ENCODE measurements at places on chromosomes 7 and 10. TPM values are rescaled to one million over a fixed set of nuclear protein-coding genes. Genes with fewer than 3 reads are reported as not detected.

DNA sequence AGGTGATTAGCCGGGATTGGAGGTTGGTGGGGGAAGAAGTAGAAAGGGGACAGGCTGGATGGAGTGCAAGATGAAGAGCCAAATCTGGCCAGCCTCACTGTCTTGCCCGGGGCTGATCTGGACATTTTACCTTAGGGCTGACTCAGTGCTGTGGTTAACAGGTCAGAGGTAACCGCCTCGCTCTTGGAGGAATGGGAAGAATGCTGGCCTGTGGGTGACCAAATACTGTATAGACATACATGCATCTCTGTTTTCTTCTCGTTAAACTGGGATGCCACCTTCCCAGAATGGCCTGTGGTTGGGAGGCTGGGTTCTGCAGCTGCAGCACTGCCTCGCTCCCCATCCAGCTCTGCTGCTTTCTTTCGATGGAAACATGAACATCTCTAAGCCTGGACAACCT lies 120.0 kb downstream of the SEC23IP start:
- no peak overlapping the region for H3K4me3 ChIP-seq
- H3K27me3 ChIP-seq: peaks cover 28% of the 10 kb centered on the region
- H3K27ac ChIP-seq: no peak overlapping the region
- no peaks in the 10 kb centered on the region for H3K4me1 ChIP-seq
- DNase-seq: no peak
- H3K36me3 ChIP-seq: no peaks in the 10 kb centered on the region

- H3K4me1 ChIP-seq: peaks cover 5% of the 10 kb centered on the region
- no peak for DNase-seq
- no peaks in the 10 kb centered on the region for H3K36me3 ChIP-seq
- H3K27me3 ChIP-seq: peaks cover 2% of the 10 kb centered on the region
These were observed 114.9 kb upstream of the NANOS1 start for GRCh38 chr10:118914629-118915028.

GRCh38 chr10:71138166-71138830 lies 74.1 kb upstream of the UNC5B start:
- H3K27ac ChIP-seq: no peak overlapping the region
- DNase-seq: no peak
- peaks cover 5% of the 10 kb centered on the region for H3K4me1 ChIP-seq

DNA sequence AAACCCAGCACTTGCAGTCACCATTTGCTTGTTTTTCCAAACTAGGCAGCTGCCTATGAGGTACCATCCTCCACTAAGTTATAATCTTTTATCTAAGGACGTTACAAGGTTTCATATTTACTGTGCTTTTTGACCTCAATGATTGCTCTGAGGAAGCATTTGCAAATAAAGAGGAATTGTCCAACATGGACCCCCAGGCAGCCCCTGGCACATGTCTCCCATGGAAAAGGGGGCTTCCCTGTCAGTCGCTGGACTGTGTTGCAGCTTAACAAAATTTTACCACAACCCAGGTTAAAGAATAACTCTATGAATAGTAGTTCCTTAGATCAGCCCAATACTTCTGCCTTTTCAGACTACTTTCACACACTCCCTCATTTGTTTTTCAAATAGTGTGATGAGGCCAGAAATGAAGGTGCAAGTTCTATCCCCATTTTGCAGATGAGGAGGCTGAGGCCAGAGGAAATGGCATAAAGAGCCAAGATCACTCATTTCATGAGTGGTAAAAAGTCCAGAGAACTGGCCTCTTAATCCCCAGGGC lies 52.8 kb upstream of the ZPBP start:
- H3K4me1 ChIP-seq: no peaks in the 10 kb centered on the region
- no peaks in the 10 kb centered on the region for H3K36me3 ChIP-seq
- H3K4me3 ChIP-seq: no peak overlapping the region
- peaks cover 38% of the 10 kb centered on the region for H3K27me3 ChIP-seq
- DNase-seq: no peak

GRCh38 chr7:151623766-151624165 lies 104.1 kb upstream of the RHEB start:
- peaks cover 2% of the 10 kb centered on the region for H3K36me3 ChIP-seq
- peak overlapping the region; percentile 80 for H3K27ac ChIP-seq
- H3K4me1 ChIP-seq: peaks cover 48% of the 10 kb centered on the region
- H3K4me3 ChIP-seq: no peak overlapping the region
- H3K27me3 ChIP-seq: no peaks in the 10 kb centered on the region

GRCh38 chr7:157397731-157398691 lies 61.2 kb downstream of the DNAJB6 start:
- no peaks in the 10 kb centered on the region for H3K27me3 ChIP-seq
- peaks cover 15% of the 10 kb centered on the region for H3K36me3 ChIP-seq
- H3K4me3 ChIP-seq: peak overlapping the region; percentile 18
- H3K4me1 ChIP-seq: peaks cover 35% of the 10 kb centered on the region

DNA sequence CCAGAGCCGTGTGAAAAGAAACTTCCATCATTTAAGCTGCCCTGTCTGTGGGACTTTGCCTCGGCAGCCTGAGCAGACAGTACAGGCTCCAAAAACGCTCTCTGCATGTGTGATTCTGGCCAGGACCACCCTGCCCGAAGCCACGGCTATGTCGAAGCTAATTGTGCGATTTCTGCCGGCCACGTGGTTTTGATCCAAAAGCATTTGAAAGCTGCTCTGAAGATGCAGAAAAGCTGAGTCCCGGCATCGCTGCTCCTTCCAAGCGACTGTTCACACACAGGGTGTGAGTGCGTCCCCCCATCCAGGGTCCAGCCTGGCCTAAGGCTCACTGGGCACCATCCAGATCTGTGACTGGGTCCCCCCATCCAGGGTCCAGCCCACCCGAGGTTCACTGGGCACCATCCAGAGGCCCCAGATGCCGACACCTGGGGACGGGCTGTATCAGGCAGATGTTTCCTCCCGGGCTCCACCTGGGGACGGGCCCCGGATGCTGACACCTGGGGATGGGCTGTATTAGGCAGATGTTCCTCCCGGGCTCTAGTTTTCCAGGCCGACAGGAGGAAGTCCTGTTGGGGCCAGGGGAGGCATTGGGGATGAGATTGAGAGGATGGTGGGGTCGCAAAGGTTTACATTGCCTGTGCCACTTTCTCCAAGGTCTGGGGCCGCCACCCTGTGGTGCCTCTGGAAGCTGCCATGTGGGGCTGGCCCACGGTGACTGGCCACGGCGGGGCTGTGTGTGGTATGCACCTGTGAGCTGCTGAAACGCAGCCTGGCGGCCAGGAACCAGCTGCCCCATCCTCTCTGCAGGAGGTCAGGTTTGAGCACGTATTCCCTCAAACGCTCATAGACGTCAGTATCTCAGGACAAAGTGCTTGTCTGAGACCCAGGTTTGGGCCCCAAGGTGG lies 527.4 kb downstream of the DNAJB6 start:
- H3K4me1 ChIP-seq: no peaks in the 10 kb centered on the region
- no peaks in the 10 kb centered on the region for H3K27me3 ChIP-seq
- no peak overlapping the region for H3K4me3 ChIP-seq
- no peak overlapping the region for H3K27ac ChIP-seq

DNA sequence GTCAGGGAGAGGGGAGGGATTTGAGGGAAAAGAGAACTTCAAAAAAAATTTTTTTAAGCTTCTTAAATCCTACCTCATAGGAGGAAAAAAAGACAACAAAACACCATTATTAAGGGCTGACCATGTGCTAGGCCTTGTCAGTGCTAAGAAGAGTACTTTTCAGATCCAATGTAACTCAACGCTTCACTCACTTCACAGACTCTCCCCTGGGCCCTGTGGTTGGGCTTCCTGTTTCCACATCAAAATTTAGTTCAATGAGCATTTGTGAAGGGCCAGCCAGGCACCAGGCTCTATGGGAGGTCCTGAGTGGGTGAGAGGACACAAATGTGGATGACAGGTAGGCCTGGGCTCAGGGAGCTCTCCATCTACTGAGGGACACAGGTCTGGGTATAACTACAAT lies 249.8 kb downstream of the PTEN start:
- peaks cover 8% of the 10 kb centered on the region for H3K4me1 ChIP-seq
- H3K27me3 ChIP-seq: no peaks in the 10 kb centered on the region
- H3K4me3 ChIP-seq: no peak overlapping the region
- no peak for DNase-seq

GRCh38 chr7:34048445-34048844 lies 143.1 kb downstream of the BMPER start:
- H3K36me3 ChIP-seq: no peaks in the 10 kb centered on the region
- no peak overlapping the region for H3K4me3 ChIP-seq
- no peak for DNase-seq
- no peaks in the 10 kb centered on the region for H3K4me1 ChIP-seq
- H3K27me3 ChIP-seq: no peaks in the 10 kb centered on the region

SPACDR gene
- not detected for total RNA-seq

HPS1 gene
- total RNA-seq: 49.0 TPM

GRCh38 chr10:32065856-32066255 lies 9.6 kb upstream of the KIF5B start:
- no peak overlapping the region for H3K4me3 ChIP-seq
- no peaks in the 10 kb centered on the region for H3K27me3 ChIP-seq
- H3K27ac ChIP-seq: no peak overlapping the region

DNA sequence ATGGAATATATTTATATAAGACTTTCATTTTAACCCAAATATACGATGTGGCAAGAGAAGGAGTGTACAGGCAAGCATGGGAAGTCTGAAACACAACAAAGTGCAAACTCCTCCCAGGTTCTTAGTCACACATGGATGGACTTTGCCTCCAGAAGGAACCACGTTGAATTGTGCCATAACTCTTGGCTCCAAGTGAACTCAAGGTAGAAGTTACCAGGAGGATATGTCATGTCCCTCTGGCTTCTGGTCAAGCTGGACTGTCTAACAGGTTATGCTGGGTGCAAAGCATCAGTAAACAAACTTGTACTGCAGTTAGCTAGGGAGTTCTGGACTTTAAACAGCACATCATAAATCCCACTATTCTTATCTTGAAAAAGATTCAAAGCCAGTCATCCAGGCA lies 328.3 kb upstream of the TEX47 start:
- H3K4me1 ChIP-seq: no peaks in the 10 kb centered on the region
- no peak overlapping the region for H3K4me3 ChIP-seq
- no peak overlapping the region for H3K27ac ChIP-seq
- DNase-seq: no peak
- H3K27me3 ChIP-seq: no peaks in the 10 kb centered on the region
- H3K36me3 ChIP-seq: no peaks in the 10 kb centered on the region
